ENCODE measurements at places on chromosomes 5 and 9. TPM values are rescaled to one million over a fixed set of nuclear protein-coding genes. Genes with fewer than 3 reads are reported as not detected.

GRCh38 chr9:19456426-19456825 lies 47.6 kb downstream of the ACER2 start:
- DNase-seq: no peak

FOXD1 gene
- 0.99 TPM for polyA plus RNA-seq

FCHSD1 gene
- 8.3 TPM for polyA plus RNA-seq

PIP5K1B gene
- 1.5 TPM for polyA plus RNA-seq
